Hematopoietic multipotent progenitor cell treated with erythropoietin and hydrocortisone succinate and interleukin-3 and kit ligand, for 15 days (in vitro differentiated cells): ENCODE measurements at places on chromosomes 4 and X.

GRCh38 chr4:44149282-44149681, 299.3 kb downstream of the KCTD8 start:
- no peak for DNase-seq

GRCh38 chr4:176538217-176538925, 218.6 kb downstream of the SPCS3 start:
- DNase-seq = no peak

- DNase-seq = no peak
These were observed 81.3 kb upstream of the ATOH1 start for GRCh38 chr4:93747220-93747619.

DNA sequence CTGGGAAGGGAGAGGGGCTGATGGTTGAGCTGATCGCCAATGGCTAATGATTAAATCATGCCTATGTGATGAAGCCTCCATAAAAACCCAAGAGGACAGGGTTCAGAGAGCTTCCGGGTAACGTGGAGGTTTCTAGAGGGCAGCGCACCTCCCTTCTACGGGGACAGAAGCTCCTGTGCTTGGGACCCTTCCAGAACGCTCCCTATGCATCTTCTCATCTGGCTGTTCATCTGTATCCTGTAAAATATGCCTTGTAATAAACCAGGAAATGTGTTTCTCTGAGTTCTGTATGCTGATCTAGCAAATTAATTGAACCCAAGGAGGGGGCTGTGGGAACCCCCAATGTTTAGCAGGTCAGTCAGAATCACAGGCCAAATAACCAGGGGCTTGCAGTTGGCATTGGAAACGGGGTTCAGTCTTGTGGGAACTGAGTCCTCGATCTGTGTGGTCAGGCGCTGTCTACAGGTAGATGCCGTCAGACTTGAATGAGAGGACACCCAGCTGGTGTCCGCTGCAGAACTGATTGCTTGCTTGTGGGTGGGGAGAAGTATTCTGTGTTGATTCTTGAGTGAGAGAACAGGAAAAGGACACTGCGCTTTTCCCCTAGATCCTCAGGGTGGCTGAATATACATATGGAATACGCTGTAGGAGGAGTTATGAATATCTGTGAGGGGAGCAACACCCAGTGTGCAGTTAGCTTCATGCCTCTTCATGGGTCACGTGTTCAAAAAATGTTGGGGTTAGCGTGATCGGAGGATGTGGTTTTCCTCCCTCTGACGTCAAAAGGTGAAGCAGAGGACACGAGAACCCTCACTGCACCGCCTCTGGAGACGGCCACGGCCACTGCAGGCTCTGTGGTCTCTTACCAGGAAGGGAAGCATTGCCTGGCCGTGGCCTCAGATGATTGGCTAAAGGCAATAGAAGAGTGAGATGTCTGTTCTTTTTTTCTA, 29.2 kb downstream of the HTT-AS start:
- no peak for DNase-seq

DNA sequence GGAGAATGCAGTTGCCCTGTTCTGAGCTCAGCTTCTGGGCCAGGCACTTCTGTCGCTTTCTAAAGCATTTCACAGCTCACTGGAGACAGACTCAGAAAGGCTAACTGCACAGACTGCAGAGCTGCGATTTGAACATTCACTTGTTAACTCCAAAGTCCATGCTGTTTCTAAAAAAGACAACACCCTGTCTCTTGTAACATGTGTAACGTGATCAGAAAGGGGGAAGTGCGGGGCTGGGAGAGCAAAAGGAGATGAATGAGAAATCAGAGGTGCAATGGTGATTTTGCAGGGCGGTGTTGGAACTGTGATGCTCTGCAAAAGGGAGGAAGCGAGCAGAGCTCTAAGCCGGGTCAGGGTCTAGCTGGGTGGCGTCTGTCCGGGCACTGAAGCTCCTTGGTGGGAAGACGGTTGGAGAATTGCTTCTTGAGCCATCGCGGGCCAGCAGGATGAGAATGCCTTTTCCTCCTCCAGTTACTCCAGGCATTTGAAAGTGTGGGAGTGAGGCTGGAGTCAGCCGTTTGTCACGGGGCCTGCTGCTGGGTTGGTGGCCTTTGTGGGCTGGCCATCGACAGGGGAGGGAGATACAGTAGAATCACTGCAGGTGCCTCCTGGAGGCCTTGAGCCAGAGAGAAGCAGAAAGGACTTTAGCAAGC, 20.3 kb downstream of the TBC1D14 start:
- no peak for DNase-seq

- DNase-seq = no peak
These were observed 40.6 kb upstream of the LSM6 start for GRCh38 chr4:146134761-146135445.

DNA sequence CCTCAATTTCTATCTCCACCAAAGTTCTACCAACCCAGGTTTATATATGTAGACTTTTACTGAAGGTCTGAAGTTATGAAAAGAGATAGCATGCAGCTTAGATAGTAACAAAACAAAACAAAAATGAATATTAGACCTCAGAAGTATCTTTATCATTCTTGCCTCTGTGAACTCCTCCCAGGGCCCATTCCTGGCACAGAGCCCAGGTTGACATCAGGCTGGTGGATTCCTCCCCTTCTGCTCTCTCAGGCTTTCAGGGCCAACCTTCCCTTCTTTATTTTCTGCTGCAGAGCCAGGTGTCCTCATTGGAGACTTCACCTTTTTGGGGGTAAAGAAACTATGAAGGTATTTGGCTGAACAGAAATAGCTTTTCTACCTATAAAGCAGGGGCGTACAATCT, 112.8 kb upstream of the PITX2 start:
- DNase-seq = no peak

- peak; percentile 48 for DNase-seq
These were observed 97.7 kb upstream of the PTPN13 start for GRCh38 chr4:86496094-86497080.
